ENCODE measurements at places on chromosomes 4 and X. TPM values are rescaled to one million over a fixed set of nuclear protein-coding genes. Genes with fewer than 3 reads are reported as not detected.

CXCL3 gene
- total RNA-seq = 2.8 TPM

DNA sequence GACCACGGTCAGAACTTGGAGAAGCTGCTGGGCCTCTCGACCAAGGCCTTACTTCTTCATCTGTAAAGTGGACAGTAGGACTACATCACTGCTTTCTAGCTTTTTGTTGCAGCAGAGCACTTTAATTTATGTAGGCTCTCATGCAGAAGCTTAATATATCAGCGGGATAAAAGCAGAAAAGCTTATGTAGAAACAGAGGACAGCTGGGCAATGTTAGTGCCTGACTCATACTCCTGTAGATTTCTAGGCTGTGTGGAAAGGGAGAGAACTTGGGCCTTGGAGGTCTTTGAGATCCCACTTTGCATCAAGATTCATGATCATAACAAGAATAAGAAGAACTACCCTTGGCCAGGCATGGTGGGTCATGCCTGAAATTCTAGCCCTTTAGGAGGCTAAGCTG is 91.2 kb downstream of the ARHGAP10 start:
- H3K27me3 ChIP-seq = no peaks in the 10 kb centered on the region
- no peaks in the 10 kb centered on the region for H3K36me3 ChIP-seq
- H3K4me3 ChIP-seq = no peak overlapping the region
- H3K4me1 ChIP-seq = no peaks in the 10 kb centered on the region

DNA sequence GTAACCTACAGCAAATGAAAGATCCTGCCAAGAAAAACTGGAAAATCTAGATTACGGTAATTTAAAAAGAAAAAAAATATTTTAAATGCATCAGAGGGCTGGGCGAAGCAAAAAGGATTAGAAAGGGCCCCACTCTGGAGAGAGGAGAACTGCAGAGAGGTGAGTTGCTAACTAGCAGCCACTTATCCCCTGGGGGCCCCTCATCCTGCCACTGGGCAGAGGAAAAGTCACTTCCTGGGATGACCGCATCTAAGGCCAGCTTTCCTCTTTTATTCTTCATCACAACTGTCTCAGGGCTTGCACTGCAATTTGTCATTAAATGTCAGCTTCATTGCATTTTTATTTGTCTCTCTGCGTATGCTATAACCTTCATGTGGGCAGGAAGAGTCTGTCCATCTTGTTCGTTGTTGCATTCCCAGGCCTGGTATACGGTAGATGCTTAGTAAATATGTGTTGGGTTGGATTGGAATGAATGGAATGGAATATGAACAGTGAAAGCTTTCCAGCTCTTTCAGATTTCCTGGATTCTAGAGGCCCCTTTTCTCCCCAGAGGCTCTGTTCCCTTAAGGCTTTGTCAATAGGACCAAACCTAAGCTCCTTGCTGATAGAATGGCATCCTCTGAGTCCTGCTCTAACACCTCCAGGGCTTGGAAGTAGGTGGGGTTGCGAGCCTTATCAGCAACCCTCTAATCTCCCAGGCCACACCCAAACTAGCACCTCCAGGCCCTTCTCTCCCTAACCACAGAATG is 58.9 kb downstream of the TLR10 start:
- H3K36me3 ChIP-seq = no peaks in the 10 kb centered on the region
- H3K27ac ChIP-seq = no peak overlapping the region
- no peak for DNase-seq
- H3K4me3 ChIP-seq = no peak overlapping the region

LANCL3 gene
- 0.38 TPM for total RNA-seq

GRCh38 chrX:29947225-29947624 is 268.1 kb upstream of the MAGEB2 start:
- no peak overlapping the region for H3K27ac ChIP-seq
- H3K4me1 ChIP-seq = no peaks in the 10 kb centered on the region
- no peak overlapping the region for H3K4me3 ChIP-seq
- H3K27me3 ChIP-seq = no peaks in the 10 kb centered on the region
- H3K36me3 ChIP-seq = no peaks in the 10 kb centered on the region

DNA sequence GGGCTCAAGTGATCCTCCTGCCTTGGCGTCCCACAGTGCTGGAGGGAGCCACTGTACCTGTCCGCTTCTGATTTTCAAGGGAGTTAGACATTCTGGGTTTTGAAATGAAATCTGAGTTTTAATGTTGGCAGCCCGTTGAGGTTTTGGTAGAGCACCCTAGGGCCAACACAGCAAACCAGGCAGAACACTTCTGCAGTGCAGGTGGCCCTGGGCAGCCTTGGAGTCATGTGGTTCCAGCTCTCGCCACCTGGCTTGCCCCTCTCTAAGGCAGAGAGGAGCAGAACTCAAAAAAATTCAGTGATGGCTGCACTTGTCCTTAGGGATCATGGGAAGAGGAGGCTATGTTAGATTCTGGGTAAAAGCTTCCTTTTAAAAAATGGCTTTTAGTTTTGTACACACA is 74.9 kb downstream of the CLDN34 start:
- H3K4me1 ChIP-seq = no peaks in the 10 kb centered on the region
- no peak for DNase-seq
- no peaks in the 10 kb centered on the region for H3K36me3 ChIP-seq
- no peak overlapping the region for H3K27ac ChIP-seq

DNA sequence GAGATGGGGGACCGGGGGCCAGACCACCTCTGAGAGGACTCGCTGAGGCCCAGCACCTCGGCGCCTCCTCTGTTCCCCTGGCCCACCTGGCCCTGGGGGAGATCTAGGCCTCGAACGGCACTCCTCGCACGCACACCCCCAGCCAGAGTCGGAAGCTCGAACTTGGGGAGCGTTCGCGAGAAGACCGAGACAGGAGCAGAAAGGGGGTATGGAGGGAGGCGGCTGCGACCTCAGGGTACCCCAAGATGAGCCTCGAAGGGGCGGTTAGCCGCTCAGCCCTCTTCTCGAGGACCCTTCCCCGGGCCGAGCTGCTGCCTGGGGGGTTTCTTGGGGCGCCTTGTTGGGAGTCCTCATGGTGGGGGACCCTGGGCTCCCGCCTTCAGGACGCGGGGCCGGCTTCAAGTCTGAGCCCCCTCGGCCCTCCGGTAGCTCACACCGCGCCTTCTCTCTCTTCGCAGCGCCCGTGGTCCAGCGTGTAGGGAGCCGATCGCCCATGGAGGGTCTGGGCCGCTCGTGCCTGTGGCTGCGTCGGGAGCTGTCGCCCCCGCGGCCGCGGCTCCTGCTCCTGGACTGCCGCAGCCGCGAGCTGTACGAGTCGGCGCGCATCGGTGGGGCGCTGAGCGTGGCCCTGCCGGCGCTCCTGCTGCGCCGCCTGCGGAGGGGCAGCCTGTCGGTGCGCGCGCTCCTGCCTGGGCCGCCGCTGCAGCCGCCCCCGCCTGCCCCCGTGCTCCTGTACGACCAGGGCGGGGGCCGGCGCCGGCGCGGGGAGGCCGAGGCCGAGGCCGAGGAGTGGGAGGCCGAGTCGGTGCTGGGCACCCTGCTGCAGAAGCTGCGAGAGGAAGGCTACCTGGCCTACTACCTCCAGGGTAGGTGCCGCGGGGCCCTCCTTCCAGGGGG is 706 bp downstream of the DUSP9 start:
- peak overlapping the region; percentile 28 for H3K27ac ChIP-seq
- H3K36me3 ChIP-seq = no peaks in the 10 kb centered on the region
- DNase-seq = no peak

GRCh38 chr4:147479786-147480185 is 1.1 kb upstream of the EDNRA start:
- no peaks in the 10 kb centered on the region for H3K27me3 ChIP-seq
- no peaks in the 10 kb centered on the region for H3K36me3 ChIP-seq
- H3K4me1 ChIP-seq = no peaks in the 10 kb centered on the region
- H3K27ac ChIP-seq = no peak overlapping the region

DNA sequence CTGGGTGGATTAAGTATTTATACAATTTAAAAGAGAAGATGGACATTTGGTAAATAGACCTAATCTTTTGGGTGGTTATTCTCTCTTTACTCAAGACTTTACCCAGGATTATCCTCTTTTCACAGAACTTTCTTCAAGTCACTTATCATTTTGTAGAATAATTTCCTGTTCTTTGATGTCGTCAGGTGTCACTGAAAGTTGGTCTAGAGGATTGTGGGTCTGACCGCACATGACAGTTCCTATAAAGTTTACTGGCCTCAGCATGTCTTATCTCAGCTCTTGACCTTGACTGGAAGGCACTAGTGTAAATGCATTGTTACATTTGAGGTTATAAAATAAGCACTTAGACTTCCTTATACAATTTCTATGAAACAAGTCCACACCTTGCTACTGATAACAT is 139.9 kb upstream of the SLC4A4 start:
- no peak for DNase-seq
- no peaks in the 10 kb centered on the region for H3K36me3 ChIP-seq
- H3K27me3 ChIP-seq = no peaks in the 10 kb centered on the region
- no peak overlapping the region for H3K27ac ChIP-seq

GAB1 gene
- total RNA-seq = 38.0 TPM

- H3K27me3 ChIP-seq = peaks cover 2% of the 10 kb centered on the region
- no peak overlapping the region for H3K4me3 ChIP-seq
- H3K27ac ChIP-seq = no peak overlapping the region
- H3K36me3 ChIP-seq = no peaks in the 10 kb centered on the region
Measured at GRCh38 chrX:108347800-108348199, 90.4 kb downstream of the COL4A6 start.

DNA sequence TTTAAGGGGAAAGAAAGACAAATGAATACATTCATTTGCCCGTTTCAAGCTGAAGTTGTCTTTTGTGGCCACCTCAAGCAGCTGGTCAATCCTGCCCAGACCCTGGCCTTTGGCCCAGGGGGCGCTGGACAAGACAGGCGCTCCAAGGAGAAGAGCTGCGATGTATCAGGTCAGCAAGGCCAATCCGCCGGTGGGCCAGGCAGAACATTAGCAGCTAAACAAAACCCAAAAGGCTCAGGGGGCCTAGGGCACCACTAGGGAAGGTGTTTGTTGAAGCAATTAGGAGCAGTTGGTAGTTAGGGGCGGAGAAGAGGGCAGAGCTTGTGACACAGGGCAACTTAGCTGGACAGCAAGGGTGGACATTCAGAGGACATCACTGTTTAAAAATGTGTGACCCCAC is 60.8 kb upstream of the TMEM33 start:
- no peaks in the 10 kb centered on the region for H3K4me1 ChIP-seq
- H3K36me3 ChIP-seq = no peaks in the 10 kb centered on the region
- peaks cover 69% of the 10 kb centered on the region for H3K27me3 ChIP-seq
- no peak overlapping the region for H3K4me3 ChIP-seq

GRCh38 chrX:40057405-40057804 is 40.4 kb downstream of the BCOR start:
- no peak overlapping the region for H3K27ac ChIP-seq
- no peak for DNase-seq
- no peak overlapping the region for H3K4me3 ChIP-seq
- H3K4me1 ChIP-seq = no peaks in the 10 kb centered on the region
- H3K36me3 ChIP-seq = peaks cover 39% of the 10 kb centered on the region

Measured in kidney (tissue), 22 donors.